ENCODE measurements at places on chromosomes 1 and 21.
A peak's percentile ranks its signal among the peaks of the same experiment; 100 is the strongest.

DNA sequence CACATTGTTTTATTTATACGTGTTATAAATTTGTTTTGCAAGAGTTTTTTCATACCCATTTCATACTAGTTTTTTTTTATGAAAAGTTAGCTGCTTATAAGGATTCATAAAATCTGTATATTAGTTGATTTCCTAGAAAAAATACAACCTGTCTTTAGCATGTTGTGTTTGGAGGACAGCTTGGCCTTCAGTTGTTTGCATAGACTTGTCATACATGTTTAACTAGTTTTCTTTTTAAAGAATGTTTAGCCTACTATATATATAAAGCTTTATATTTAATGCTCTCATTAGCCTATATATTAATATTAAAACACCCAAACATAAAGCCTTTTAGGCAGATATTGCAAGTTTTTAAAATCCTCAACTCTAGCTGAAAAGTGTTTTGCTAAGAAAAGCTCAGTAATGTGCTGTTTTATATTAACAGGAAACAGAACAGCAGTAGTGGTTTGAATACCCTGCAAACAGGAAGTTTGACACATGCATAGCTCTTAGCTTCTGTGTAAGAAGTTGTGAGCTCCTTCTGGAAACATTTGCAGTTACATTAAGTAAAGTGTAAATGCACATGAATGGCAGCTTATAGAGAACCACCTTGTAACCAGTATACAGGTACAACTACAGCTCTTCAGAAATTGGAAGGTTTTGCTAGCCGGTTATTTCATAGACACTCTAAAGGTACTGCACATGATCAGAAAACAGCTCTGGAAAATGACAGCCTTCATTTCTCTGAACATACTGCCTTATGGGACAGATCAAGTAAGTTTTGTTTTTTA is at the start of gene PRKACB:
TSS of gene PRKACB (plus strand) at position 476 of the 770 bp plus-strand sequence. CDS start at position 567, 91 bp downstream.
- DNase-seq = no peak

GRCh38 chr1:159646687-159647086 is 59.1 kb downstream of the APCS start:
- DNase-seq = no peak

DNA sequence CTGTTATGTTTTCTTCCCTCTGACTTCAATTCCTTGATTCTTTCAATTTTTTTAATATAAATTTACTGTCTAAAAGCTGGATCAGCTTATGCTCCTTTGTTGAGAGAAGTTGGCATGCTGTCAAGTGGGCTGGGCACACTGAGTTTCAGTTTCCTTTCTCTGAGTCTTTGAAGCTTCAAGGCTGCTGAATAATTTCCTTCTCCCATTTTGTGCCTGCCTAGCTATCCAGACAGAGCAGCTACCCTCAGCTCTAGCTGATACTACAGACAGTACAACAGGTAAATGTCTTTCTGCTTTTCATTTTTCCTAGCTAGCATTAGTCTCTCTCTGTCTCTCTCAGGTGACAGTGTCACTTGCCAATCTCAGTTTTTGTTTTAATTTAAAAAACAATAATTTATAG is at the start of gene IFI44:
TSS of gene IFI44 (plus strand) at position 204 of the 400 bp plus-strand sequence. CDS start 365 bp downstream, outside the sequence.
- DNase-seq = no peak

GRCh38 chr1:85816606-85817005 is 108.4 kb upstream of the ZNHIT6 start:
- no peak for DNase-seq

DNA sequence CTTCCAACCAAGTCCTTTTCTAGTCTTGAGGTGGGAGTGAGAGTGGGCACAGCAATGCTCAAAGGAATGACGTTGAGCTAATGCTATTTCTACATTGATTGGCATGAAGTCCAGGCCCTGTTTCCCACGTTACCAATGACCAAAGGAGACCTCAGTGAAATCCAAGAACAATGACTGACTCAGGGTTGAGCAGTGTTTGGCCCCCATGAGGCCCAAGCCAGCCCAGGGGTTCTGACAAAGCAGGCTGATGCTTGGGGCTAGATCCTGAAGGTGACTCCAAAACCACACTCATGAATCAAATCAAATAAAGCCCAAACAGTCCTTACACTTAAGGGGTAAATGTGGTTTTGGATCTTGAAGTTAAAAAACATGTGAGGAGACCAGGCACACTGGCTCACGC is 278.5 kb upstream of the GJB5 start:
- DNase-seq = no peak

GRCh38 chr1:89609781-89610456 is 23.0 kb upstream of the LRRC8C start:
- no peak for DNase-seq

DNA sequence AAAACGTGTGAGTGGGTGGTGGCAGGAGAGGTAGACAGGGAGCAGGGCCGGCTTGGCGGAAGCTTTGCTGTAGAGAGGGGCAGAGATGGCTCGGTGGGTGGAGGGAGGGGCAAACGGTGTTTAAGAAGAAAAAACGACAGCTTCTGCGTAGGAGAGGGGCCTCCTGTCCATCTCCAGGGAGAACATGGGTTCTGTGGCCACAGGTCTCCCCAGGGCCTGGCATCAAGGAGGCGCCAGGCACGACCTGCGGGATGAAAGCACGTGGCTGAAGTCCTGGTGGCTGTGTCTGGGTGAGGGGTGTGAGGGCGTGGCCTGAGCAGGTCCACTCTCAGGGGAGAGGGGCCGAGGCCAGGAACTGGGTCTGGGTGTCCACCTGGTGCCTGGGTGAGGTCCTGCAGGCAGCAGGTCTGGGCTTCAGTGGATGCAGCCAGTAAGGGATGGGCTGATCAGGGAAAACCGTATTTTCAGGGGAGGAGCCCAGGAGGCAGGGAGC is 940 bp upstream of the PRKCZ start:
- no peak for DNase-seq

GRCh38 chr1:153922076-153922971 is 448 bp downstream of the GATAD2B start:
- peak; percentile 51 for DNase-seq

DNA sequence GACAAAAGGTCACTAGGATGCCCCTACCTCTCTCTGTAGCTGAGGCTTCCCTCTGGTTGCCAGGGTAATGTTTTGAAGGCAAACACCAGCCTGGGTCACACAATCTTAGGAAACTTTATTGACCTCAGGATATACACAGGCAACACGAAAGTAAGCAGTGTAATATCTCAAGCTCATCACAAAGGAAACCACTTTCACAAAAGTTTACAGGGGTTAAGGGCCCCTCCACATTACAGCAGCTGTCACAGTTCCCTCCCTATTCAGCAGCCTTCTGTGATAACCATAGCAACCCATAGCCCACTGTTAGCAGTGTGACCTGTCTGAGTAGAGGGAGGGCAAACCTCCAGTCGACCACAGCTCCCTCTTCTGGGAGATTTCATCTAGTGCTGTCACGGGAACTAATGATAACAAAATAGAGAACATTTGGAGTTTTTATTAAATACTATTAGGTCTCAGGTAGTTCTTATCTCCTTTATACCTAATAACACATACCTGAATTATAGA is 149.8 kb downstream of the PTPRC start:
- no peak for DNase-seq

DNA sequence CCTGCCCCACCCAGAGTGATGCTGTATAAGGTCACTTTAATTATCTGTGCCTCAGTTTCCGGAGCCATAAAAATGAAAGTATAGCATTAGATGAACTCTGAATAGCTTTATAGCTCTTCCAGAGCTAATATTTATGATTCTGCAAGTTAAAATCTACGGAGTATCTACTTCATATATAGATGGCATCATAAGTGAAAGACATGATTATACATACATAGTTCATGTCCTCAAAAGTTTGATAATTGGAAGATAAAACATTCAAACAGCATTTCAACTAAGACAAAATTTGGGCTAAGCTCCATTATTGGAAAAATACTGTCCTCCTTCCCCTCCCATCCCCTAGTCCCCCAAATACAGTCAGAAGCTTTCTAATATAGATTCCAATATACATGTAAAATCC is 4.2 kb downstream of the AKT3 start:
- DNase-seq = no peak
